ENCODE measurements at places on chromosomes 2 and 18. TPM values are rescaled to one million over a fixed set of nuclear protein-coding genes. Genes with fewer than 3 reads are reported as not detected.

The SATB2 gene
- 1.3 TPM for total RNA-seq

The EEF1B2 gene
- total RNA-seq, result 257 TPM

The CRIM1 gene
- 17.2 TPM for total RNA-seq

The SLC8A1 gene
- 958 TPM for total RNA-seq

The RAB10 gene
- 91.9 TPM for total RNA-seq

The TSPYL6 gene
- not detected for total RNA-seq

The RAPH1 gene
- total RNA-seq, result 11.9 TPM

The LIPG gene
- 0.19 TPM for total RNA-seq

The C2orf78 gene
- not detected for total RNA-seq

The GAD1 gene
- total RNA-seq, result not detected

The ANKRD30B gene
- total RNA-seq, result not detected

The TUBB8B gene
- total RNA-seq, result not detected

The GRHL1 gene
- 1.0 TPM for total RNA-seq

The ACTR1B gene
- total RNA-seq, result 54.5 TPM

DNA sequence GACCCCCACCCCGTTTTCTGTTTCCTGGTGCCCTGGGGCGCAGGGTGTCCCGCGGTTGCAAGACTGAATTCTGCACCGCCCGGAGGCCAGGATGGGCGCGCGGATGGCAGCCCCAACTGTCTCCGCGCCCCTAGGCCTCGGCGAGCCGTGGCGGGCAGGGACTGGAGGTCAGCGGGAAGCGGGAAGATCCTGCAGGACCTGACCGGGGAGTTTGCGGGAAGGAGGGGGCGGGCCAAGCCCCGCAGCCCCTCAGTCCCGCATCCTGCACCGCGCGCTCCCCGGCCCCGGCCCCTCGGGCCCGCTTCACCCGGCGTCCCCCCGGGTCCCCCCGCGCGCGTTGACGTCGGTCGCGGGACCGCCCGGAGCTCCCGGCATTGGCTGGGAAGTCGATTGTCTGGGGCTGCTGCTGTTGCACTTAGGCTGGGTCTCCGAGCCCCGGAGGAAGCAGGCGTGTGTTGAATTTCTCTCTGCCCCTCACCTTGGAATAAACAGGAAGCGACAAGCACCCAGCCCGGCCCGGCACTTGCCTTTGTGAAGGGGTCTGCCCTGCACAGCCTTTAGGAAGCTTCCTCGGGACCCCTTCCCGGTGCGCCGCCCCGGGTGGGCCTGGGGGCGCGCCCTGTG, at the start of gene LDLRAD4:
LDLRAD4 (plus strand) TSS at position 393 of the 624 bp plus-strand sequence.
- DNase-seq, result peak; percentile 72

DNA sequence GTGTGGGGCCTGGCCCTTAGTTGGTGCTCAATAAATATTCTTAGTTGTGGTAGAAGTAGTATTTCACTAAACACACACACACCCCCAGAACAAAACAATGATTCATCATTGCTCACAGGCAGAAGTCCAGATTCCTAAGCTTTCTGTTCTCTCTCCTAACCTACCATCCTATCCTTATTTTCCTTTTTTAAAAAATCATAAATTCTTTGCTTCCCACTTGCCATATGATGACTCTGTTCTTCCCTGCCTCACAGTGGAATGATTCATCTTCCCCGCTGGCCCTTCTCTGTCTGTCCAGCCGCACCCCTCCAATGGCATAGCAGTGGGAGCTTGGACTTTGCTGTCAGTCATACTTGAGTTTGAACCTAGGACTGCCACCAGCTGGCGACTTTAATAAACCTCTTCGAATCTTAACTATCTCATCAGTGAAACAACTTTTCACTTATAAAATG, 5.2 kb downstream of the EML6 start:
- no peak for DNase-seq

- DNase-seq, result no peak
Measured at GRCh38 chr18:3605954-3606443, 156.0 kb downstream of the TGIF1 start.

- DNase-seq, result no peak
Measured at GRCh38 chr2:10426726-10427617, 21.2 kb downstream of the ODC1 start.

DNA sequence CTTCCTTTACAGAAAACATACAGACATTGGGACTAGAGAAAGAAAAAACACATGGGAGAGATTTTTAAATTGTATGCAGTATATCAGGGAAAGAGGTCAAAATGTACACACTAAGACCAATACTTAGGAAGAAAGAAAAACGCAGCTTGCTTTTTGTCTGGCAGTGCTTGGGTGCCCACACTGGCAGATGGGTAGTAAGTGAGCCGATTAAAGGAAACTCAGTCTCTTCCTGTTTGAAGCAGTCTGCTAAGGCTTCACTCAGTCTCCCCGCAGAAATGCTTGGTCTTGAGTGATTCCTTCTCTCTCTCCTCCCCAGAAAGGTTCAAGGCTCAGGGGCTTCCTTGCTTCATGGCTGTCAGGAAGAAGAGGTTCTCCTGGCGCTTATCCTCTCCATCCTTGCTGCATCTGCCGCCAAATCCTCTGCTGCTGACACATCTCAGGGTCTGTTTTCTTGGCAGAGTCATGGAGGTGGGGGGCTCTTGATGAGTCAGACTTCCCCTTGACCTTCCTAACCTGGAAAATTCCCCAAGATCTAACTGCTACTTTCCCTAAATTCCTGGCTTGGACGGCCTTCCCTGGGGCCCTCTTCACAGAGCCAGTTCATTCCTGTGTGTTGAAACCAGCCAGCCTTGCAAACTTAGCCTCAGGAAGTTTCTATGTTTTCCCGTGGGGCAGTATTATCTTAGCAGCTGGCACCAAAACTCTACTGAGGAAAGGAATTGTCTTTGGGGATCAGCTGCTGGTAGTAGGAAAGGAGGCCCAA, 10.5 kb upstream of the TMSB10 start:
- DNase-seq, result no peak

GRCh38 chr2:241977557-241978300, 108.2 kb downstream of the RTP5 start:
- no peak for DNase-seq

- no peak for DNase-seq
Measured at GRCh38 chr2:38462121-38462661, 85.1 kb upstream of the ATL2 start.

GRCh38 chr2:132664096-132664495, 5.9 kb downstream of the LYPD1 start:
- DNase-seq, result no peak

GRCh38 chr2:24635181-24635580, 144.1 kb downstream of the NCOA1 start:
- DNase-seq, result no peak

- peak; percentile 82 for DNase-seq
Measured at GRCh38 chr18:3623769-3624545, 174.0 kb downstream of the TGIF1 start.

- DNase-seq, result no peak
Measured at GRCh38 chr2:127577208-127577475, 41.7 kb downstream of the MYO7B start.

DNA sequence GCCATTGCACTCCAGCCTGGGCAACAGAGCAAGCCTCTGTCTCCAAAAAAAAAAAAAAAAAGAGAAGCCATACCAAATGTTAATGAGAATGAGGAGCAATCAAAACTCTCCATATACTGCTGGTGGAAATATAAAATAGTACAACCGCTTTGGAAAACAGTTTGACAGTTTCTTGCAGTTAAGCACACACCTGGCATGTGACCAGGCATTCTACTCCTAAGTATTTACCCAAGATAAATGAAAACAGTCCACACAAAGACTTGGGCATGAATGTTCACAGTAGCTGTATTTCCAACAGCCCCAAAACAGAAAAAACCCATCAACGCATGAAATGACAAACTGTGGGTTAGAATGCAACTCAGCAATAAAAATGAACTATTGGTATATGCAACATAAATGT, 76.0 kb upstream of the ST8SIA5 start:
- no peak for DNase-seq

GRCh38 chr18:46378864-46379207, 274.7 kb downstream of the HAUS1 start:
- DNase-seq, result no peak

DNA sequence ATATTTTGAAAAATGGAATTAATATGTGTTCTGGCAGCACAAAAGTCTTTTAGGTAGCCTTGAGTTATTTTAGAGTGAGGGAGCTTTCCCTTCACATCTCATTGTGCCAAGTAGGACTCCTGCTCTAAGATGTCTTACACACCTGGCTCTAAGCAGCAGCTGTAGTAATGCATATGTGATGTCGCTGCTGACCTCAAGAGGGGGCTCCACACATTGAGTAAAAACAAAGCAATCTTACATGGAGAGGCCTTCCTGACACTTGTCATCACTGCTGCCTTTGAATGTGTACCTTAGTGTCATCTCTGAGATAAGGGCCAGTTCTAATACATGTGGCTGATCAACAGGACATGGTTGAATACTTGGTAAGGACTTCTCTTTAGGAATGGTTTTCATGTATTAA, 75.8 kb downstream of the ACTR3 start:
- no peak for DNase-seq

DNA sequence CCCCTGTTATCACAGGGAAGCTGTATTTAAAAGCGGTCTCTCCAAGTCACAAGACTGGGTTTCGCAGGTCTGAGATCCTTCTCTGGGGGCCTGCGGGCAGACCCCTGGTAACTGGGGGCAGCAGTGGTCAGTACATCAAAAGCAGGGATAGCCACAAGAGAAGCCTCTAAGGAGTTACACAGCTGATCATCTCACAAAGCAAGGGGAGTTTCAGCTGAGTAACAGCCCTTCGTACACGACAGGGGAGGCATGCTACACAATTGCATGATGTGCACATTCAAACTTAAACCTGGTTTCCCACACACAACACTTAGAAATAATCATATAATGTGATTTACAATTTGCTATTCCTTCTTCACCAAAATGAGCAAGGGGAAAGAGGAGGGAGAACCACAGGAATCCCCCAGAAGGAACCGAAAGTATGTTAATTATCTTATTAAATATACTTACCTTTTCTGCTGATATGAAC, 87.5 kb downstream of the TMEM131 start:
- DNase-seq, result no peak

- DNase-seq, result no peak
Measured at GRCh38 chr18:36649205-36649604, 179.6 kb downstream of the TPGS2 start.

- DNase-seq, result no peak
Measured at GRCh38 chr18:63465059-63465458, 11.7 kb upstream of the SERPINB5 start.

DNA sequence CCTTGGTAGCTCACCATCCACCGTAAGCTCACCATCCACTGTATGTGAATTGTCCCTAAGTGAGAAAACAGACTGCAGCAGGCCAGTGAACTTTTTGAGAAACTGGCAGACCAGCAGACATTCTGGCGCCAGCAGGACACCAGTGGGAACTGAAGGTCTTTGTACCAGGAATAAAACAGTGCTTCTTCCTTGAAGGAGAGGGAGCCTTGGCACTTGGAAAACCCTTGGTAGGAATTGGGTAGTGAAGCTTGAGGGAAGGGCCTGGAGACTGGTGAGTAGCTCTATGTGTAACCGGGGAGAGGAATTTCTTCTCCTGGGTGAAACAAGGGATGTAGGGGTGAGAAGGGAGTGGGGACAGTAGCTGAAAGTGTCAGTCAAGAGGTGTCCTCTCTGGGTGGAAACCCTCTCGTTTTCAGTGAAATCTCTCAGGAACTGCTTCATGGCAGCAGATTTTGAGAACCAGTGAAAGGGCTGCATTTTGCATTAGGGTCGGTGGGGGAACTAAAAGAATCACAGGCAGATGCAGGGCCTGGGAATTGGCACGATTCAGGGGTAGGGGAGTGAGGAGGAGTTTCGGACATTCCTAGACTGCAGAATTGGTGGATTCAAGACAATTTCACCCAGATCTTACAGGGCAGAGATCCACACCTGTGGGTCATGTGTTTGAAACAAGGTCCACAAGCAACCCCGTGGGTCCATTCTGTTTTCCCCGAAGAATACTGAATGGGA, 131.5 kb upstream of the DLX2 start:
- DNase-seq, result no peak

DNA sequence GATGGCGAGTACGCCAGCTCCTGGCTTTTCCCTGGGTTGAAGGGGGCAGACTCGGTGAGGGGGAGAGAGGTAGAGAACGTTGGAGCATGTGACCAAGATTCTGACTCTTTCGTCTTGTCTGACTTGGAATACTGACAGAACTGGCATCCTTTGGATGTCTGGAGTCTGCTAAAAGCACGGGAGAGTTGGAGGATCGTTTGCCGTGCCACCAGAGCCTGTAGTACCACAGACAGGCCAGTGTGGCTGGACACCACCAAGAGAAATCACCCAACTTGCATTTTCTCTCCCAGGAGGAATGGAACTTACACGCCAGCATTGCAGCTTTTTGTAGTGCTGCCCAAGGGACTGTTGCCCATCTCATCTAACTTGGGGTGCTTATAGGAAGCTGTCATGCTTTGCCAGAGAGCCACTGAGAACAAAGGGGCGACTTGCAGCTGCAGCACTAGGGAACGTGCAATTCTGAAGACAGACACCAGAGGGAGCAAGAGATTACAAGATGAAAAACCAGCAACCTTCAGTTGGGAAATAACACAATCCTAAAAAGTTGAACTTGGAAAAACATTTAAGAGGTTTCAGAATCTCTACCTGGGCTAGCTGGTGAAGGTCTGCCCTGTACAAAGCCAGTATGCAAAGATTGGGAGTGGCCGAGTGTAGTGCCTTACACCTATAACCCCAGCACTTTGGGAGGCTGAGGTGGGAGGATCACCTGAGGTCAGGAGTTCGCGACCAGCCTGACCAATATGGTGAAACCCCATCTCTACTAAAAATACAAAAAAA, 24.1 kb downstream of the PSMG2 start:
- no peak for DNase-seq

DNA sequence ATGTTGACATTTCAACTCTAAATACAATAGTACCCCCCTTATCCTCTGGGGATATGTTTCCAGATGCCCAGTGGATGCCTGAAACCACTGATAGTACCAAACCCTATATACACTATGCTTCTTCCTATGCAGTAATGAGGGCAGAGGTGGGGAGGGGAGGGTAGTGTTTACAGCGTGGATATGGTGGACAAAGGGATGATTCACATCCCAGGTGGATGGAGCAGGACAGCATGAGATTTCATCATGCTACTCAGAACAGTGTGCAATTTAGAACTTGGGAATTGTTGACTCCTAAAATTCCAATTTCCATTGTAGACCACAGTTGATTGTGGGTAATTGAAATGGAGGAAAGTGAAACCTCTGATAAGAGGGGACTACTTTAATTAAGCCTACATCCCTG, 75.4 kb downstream of the TSN start:
- no peak for DNase-seq

GRCh38 chr2:118613737-118614136, 233.7 kb downstream of the EN1 start:
- DNase-seq, result no peak

DNA sequence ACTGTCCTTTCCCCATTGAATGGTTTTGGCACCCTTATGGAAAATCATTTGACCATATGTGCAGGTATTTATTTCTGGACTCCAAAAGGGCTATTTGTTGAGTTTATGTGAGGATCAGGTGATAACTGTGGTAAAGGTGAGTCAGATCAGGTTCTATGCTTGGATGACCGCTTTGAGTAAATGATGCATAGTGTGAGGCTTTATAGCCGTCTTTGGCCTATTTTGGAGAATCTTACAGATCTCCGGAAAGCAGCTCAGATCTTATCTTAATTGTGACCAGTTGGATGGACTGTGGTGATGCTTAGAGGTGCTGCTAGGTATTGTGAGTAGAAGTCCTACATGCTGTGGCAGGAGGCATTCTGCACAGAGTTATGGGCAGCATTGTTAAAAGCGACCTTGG, 126.2 kb downstream of the METTL8 start:
- no peak for DNase-seq

GRCh38 chr18:7590826-7591560, 23.9 kb downstream of the PTPRM start:
- DNase-seq, result no peak

- peak; percentile 87 for DNase-seq
Measured at GRCh38 chr2:26770986-26771586, 7.0 kb downstream of the SLC35F6 start.

All from Right ventricle myocardium superior (tissue), 1 donor.